ENCODE measurements at places on chromosomes 6 and 20.
A peak's percentile ranks its signal among the peaks of the same experiment; 100 is the strongest.

- no peak for DNase-seq
Observed at GRCh38 chr6:63819831-63820230, 184.2 kb downstream of the PHF3 start.

DNA sequence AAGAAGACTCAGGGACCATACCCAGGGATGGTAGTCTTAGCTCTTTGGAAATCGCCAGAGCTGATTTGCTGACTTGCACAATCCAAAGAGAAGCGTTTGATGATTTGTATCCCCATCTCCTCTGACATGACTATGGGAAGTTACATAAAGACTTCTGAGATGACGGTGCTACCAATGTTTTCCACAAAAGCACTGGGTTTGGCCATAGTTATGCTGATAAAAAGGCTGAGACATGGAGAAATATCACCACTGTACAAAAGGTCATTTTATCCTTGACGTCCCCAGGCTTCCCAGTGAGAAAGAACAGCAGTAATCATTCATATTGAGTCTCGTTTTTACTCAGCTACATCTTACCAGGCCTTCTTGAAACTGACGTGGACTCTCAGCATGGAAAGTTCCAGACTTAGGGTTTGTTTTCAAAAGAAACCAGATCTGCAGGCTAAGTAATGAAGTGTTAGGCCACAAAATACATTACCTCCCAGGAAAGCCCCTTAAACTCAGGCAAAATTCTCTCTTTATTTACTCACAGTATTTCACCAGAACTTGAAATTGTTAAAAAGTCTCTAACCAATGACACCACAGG, 370.3 kb upstream of the JARID2 start:
- peak; percentile 58 for DNase-seq

GRCh38 chr20:40802886-40803285, 113.8 kb upstream of the MAFB start:
- no peak for DNase-seq

DNA sequence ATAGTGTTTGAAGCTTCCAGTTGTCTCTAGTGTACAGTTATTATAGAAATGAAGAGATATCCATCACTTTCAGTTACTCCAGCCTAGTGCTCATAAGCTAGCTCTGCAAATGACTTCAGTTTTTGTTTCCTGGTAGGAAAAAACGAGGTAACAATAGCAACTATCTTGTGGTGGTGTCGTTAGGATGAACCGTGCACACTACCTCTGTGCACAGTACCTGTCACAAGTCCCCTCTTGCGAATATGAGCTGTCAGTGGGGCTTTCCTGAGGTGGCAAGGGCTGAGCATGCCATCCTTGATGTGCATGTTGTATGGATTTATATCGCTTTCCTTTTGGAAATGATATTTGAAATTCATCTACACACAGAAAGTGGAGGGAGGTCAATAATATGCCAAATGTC, 151.8 kb downstream of the ARID1B start:
- DNase-seq, result peak; percentile 25

- DNase-seq, result no peak
Observed at GRCh38 chr6:45084257-45084656, 243.9 kb upstream of the RUNX2 start.

GRCh38 chr6:28682542-28682941, 156.9 kb downstream of the GPX5 start:
- DNase-seq, result no peak

DNA sequence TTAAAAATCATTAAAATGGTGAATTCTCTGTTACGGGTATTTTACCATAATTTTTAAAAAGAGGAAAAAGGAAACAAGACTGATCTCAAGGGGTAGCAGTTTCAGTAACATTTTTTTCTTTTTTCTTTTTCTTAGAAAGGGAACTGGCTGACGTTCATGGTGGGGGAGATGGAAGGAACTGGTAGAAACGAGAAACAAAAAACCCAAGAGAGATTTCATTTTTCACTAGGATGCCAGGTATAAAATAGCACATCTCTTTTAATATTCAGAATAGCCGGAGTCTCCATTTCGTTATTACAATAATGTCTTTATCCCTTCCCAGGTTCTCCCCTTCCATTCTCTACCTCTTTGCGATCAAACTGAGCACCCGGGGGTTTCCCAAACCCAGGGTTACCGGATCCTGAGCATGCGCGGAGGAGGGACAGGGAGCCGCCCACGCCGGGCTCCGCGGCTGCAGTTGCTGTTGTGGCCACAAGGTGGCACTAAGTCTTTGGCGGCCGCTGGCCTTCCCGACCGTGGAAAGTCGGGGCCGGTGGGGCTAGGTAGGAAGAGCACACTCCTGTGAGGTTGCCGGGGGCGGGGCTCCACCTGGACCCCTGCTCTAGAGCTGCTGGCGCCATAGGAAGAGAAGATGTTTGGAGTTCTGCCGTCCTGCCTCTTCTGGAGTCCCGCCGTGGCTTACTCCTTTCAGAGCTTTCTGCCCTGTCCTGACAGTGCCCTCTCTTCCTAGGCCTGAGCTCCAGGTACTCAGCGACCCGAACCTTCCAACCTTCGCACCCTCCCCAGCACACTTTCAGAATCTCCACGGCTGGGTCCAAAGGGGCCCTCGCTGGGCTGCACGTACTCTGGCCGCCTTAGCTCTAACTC, 146.8 kb downstream of the SH3BGRL2 start:
- peak; percentile 92 for DNase-seq

DNA sequence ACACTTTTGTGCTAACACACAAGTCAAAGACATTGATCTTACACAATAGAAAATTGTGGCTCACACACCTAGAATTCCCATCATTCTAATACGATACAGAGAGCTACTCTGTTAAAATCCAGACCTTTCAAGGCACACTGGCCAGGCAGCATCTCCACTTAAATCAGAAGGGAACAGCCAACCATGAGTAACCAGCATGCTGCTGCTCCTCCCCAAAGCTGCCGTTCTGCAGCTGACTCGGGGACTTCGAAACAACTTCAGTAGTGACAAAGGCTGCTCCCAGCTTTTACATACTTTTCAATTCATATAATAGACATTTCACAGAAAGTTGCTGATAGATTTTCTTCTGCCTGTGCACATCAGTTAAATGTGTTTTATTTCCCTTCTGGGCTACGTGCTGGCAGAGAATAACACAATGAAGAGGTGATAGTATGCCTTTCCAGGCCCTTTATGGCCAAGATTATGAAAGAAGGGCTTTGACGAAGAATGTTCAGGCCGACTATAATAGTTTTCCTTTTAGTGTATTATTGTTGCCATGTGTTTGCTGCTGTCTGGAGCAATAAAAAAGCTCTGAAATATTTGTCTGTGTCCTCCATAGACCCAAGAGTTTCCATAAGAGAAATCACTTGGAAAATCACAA, 159.0 kb downstream of the GMDS start:
- DNase-seq, result no peak

DNA sequence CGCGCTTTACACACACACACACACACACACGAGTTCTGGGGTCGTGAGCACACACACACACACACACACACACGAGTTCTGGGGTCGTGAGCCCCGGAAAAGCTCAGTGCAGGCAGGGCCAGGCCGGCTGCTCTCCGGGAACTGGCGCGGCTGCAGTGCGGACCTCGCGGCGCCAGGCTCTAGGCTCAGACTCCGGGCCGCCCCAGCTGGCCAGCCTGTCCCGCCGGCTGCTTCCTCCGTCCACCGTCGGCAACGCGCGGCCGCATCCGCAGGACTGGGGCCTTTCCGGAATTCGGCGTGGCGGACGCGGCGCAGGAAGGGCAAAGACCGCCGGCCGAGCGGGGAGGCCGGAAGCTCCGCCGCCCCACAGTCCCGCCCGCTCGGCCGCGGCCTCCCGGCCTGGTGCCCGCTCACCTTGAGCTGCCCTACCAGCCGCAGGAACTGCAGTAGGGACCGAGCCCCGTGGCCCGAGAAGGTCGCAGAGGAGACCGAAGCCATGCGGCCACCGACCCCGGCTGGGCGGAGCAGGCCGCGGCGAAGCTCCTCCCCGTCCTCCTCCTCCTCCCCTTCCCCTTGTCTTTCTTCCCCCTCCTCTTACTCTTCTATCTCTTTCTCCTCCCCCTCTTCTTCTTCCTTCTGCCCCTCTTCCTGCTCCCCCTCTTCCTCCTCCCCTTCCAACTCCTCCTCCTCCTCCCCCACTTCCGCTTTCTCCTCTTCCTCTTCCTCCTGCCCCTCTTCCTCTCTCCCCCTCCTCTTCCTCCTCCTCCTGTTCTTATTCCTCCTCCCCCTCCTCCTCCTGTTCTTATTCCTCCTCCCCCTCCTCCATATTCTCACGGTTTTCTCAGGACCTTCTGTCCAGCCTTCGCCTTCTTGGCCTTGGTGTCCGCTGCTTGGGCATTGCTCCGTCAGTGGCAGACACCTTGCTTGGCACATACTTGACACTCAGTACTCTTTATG, at the start of gene HDDC2:
Gene HDDC2 (minus strand): TSS at position 533 of the 957 bp plus-strand sequence. CDS start 35 bp downstream, at position 498.
- DNase-seq, result peak; percentile 60

DNA sequence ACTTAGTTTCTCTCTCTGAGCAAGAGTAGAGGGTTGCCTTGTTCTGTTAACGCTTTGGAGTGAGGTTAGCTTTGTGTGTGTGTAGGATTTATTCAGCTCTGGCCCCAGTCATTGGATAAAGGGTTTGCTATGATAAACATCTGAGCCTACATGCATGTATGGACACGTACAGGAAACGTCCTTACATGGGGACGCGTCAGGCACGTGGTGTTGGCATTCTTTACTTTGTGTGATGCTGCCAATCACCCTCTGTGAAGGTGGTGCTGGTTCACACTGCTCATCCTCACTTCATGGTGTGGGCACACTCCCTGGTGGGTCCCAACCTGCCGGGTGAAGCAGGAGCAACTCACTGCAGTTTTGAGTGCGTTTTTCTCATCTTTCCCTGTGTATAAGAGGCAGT, 53.4 kb upstream of the CD93 start:
- DNase-seq, result no peak

- DNase-seq, result no peak
Observed at GRCh38 chr6:138844192-138844591, 48.3 kb downstream of the ECT2L start.

- no peak for DNase-seq
Observed at GRCh38 chr6:51913265-51913664, 174.1 kb downstream of the PKHD1 start.

- DNase-seq, result no peak
Observed at GRCh38 chr6:87875781-87876180, 171.9 kb upstream of the SPACA1 start.

DNA sequence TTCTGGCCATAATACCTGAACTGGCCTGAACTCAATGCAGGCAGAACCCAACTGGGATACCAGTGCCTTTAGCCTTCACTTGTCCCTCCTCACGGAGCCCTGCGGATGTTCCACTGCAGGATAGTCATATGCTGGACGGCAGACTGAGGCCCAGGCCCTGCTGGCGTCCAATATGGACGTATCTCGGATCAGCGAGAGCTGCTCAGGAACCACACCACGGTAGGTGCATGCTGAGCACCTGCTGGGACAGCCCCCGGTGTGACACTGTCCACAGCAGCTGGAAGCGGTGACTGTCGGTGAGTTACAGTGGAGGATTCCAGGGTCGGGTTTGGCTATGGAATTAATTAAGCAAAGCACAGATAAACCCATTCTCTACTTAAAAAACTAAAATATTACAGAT, 48.7 kb downstream of the PSMG4 start:
- no peak for DNase-seq

GRCh38 chr6:130839379-130839778, 12.2 kb downstream of the SMLR1 start:
- no peak for DNase-seq

GRCh38 chr6:62978920-62979319, 232.3 kb upstream of the FKBP1C start:
- DNase-seq, result no peak

- peak; percentile 61 for DNase-seq
Observed at GRCh38 chr20:3014179-3014578, 29.2 kb upstream of the GNRH2 start.

DNA sequence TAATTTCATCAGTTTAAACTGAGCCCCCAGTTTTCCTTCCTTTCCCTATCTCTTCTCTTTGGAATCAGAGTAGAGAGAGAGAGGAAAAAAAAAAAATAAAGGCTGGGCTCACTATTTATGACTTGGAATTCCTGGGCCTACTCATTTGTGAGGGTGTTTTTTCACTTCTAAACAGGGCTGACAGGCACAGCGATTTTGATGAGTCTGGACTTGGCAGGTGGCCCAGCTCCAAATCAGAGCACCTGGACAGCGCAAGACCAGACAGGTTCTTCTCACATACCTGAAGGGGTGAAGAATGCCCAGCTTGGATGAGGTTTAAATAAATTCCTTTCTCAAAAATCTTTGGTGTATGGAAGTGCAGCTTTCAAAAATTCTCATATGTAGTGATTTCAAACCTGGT, 122.2 kb downstream of the KIF13A start:
- DNase-seq, result no peak

- no peak for DNase-seq
Observed at GRCh38 chr6:122563364-122564052, 46.7 kb upstream of the PKIB start.

DNA sequence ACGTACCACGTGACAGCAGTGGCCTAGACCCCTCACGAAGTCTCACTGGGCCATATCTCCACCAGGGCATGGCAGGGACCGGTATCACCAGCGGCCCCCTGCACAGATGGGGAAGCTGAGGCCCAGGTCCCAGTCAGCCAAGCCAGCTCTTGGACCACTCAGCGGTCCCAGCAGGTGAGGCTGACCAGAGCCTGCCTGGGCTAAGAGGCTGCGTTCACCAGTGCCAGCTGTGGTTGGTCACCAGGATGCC, 2.6 kb upstream of the MRGBP start:
- DNase-seq, result no peak

GRCh38 chr6:25537349-25538018, 114.5 kb upstream of the SCGN start:
- DNase-seq, result no peak

- no peak for DNase-seq
Observed at GRCh38 chr6:105793130-105793529, 293.0 kb upstream of the PRDM1 start.

GRCh38 chr6:1625794-1626435, 16.2 kb downstream of the FOXC1 start:
- DNase-seq, result no peak

- peak; percentile 100 for DNase-seq
Observed at GRCh38 chr20:50509923-50510705, at the start of gene PTPN1. Gene PTPN1 (plus strand): TSS chr20:50510383. CDS start chr20:50510528, 145 bp downstream.

- DNase-seq, result no peak
Observed at GRCh38 chr6:74114428-74114827, 418.4 kb downstream of the CD109 start.

DNA sequence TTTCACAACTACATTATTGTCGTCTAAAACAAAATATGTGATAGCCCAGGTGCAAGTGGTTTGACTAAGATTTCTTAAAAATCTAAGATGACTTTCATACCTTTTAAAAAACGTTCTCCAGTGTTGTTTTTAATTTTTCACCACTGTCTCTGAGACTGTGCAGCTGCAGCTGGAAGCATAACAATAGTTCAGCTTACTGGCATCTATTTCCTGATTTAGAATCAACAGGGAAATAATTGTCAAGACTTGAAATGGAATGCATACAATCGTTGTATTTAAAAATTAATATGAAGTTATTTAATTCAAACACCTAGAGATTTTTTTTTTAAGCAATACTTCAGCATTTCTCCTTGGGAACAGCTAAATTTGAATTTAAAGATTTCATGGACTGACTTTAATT, 982.0 kb upstream of the EPHA7 start:
- DNase-seq, result no peak
